ENCODE measurements at places on chromosomes 5 and 9.

GRCh38 chr5:150234576-150235499 is 45.0 kb downstream of the SLC6A7 start:
- no peak for DNase-seq

DNA sequence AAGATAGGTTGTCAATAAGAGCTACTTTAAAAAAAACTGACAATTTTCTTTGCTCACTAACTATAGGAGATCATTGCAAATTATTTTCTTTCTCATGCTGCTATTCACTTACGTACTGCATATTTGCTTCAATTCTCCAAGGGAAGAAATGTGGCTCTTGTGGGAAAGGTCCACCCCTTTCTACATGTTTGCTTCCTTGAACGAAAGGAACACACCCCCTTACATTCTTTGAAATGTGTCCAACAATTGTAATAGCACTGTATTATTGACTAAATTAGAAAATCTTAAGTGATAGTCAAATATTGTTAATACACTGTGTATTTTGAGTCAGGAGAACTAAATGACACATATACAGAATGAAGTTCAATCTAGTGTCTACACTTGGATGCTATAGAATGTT is 5.2 kb downstream of the MEF2C start:
- no peak for DNase-seq

GRCh38 chr9:134515026-134515821 is 126.4 kb upstream of the COL5A1 start:
- no peak for DNase-seq

- DNase-seq: no peak
Observed at GRCh38 chr9:119792242-119792641, 423.0 kb upstream of the BRINP1 start.

- no peak for DNase-seq
Observed at GRCh38 chr5:78631931-78632330, 16.6 kb downstream of the LHFPL2 start.

GRCh38 chr5:163407034-163407655 is 30.2 kb upstream of the CCNG1 start:
- DNase-seq: peak; percentile 12
